Tibial nerve (tissue), 4 donors: ENCODE measurements at places on chromosomes 5 and 9. TPM values are rescaled to one million over a fixed set of nuclear protein-coding genes. Genes with fewer than 3 reads are reported as not detected.

GRCh38 chr5:143056339-143056704, 286.1 kb downstream of the ARHGAP26 start:
- H3K4me3 ChIP-seq: no peak overlapping the region
- DNase-seq: no peak
- no peaks in the 10 kb centered on the region for H3K4me1 ChIP-seq

DNA sequence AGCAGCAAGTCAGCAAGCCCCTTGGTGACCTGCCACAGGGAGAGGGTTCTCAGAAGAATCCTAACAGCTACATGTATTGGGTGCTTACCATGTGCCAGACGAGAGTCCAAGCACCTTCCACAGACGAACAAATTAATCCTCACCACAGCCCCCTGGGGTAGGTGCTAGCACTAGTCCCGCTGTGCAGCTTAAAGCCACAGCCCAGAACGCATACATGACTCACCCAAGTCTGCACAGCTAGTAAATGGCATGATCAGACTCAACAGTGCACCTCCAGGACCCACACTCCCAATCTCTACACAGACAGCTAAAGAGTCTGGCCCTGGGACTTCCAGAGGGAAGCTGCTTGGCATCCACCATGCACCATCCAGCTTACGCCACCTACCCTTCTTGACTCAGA, 111.5 kb downstream of the PAX5 start:
- no peak overlapping the region for H3K27ac ChIP-seq
- H3K36me3 ChIP-seq: no peaks in the 10 kb centered on the region
- H3K27me3 ChIP-seq: no peaks in the 10 kb centered on the region
- no peaks in the 10 kb centered on the region for H3K4me1 ChIP-seq
- no peak for DNase-seq

DNA sequence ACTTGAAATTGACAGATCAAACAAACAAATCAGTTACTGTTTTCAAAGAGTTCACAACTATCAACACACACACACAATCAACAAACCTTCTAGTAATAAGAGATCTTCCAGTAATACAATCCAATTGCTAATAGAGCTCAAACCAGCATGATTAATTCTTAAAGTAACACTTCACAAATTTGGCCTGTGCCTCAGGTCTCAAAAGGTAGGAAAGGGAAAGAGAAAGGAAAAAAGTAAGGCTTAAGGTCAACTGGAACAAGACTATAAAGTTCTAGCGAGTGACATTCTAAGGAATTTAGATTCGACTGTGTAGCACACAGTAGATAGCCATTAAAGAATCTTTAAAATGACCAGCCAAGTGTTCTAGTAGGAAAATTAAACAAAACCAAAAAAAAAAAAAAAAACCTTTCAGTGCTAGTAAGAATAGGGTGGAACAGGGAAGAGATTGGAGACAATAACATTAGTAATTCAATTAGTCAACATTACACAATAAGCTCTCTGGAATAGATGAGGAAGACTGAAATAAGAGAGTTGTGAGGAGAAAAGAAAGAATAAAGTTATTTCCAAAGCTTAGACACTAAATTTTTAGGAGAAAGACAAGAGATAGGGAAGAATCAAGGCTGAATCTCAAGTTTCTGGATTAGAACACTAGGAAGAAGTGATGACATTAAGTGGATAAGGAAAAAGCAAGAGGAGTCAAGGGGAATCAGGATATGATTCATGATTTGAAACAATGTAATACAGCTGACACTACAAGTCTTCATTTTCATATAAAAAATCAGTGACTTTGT, 86.1 kb downstream of the FBXL17 start:
- no peaks in the 10 kb centered on the region for H3K36me3 ChIP-seq
- no peak overlapping the region for H3K4me3 ChIP-seq
- H3K4me1 ChIP-seq: no peaks in the 10 kb centered on the region
- H3K27ac ChIP-seq: no peak overlapping the region
- no peaks in the 10 kb centered on the region for H3K27me3 ChIP-seq

DNA sequence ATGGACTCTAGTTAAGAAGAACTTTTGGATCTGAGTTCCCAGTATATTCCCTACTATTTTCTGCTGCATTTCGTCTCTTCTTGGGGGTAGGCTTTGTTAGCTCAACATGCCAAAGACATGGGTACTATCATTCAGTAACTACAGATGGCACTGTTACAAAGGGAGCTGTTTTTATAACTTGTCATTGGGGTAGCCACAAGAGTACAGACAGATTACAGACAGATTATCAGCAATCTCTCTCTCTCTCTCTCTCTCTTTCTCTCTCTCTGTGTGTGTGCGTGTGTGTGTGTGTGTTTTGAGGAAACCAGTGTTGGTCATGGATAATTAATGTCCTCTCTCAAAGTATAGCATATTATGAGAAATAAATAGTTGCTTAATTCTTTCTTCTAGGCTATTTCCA, 116.1 kb downstream of the WDR70 start:
- H3K36me3 ChIP-seq: no peaks in the 10 kb centered on the region
- DNase-seq: no peak
- no peak overlapping the region for H3K27ac ChIP-seq
- H3K27me3 ChIP-seq: no peaks in the 10 kb centered on the region
- no peak overlapping the region for H3K4me3 ChIP-seq
- no peaks in the 10 kb centered on the region for H3K4me1 ChIP-seq

- H3K36me3 ChIP-seq: peaks cover 38% of the 10 kb centered on the region
- H3K4me3 ChIP-seq: no peak overlapping the region
- H3K27ac ChIP-seq: no peak overlapping the region
- H3K4me1 ChIP-seq: no peaks in the 10 kb centered on the region
- no peaks in the 10 kb centered on the region for H3K27me3 ChIP-seq
- no peak for DNase-seq
These were observed 27.7 kb downstream of the HMGCR start for GRCh38 chr5:75364571-75365280.

- H3K4me3 ChIP-seq: no peak overlapping the region
- DNase-seq: no peak
- H3K36me3 ChIP-seq: peaks cover 93% of the 10 kb centered on the region
- H3K27me3 ChIP-seq: no peaks in the 10 kb centered on the region
These were observed 26.8 kb downstream of the ANP32B start for GRCh38 chr9:98009936-98010335.

DNA sequence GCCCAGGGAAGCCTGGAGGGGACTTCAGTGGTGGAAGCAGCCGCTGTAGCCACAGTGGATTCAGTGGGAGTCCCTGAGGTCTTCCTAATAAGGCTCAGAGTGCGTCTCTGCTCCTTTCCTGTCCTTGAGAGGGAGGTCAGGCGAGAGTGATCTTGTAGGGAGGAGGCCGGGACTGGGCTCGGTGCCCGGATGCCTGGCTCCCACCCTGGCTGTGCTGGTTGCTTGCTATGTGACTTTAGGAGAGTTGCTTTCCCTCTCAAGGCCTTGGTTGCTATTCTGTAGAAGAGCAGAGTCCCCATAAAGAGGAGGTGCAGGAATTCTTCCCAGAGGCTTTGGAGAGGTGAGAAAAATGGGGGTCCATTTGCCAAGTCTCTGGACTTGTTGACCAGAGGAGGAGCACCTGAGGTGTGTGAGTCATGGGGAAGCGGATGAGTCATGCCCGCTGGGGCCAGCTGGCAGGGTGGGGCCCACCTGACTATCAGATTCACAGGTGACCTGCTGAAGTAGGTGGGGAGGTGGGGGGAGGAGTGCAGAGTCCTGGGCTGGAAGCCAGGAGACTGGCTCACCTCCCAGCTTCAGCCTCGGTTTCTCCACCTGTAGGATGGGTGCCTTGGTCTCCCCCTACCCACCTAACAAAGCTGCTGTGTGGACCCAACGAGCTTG, 13.8 kb downstream of the GSN start:
- no peak overlapping the region for H3K4me3 ChIP-seq
- peak; percentile 64 for DNase-seq
- peak overlapping the region; percentile 98 for H3K27ac ChIP-seq
- H3K4me1 ChIP-seq: peaks cover 98% of the 10 kb centered on the region
- H3K36me3 ChIP-seq: no peaks in the 10 kb centered on the region
- H3K27me3 ChIP-seq: no peaks in the 10 kb centered on the region

GRCh38 chr9:118609355-118610044, 759.7 kb downstream of the BRINP1 start:
- H3K27me3 ChIP-seq: no peaks in the 10 kb centered on the region
- no peaks in the 10 kb centered on the region for H3K36me3 ChIP-seq
- no peaks in the 10 kb centered on the region for H3K4me1 ChIP-seq

- H3K4me1 ChIP-seq: peaks cover 33% of the 10 kb centered on the region
- no peaks in the 10 kb centered on the region for H3K27me3 ChIP-seq
- H3K27ac ChIP-seq: peak overlapping the region; percentile 77
- DNase-seq: no peak
- H3K36me3 ChIP-seq: peaks cover 8% of the 10 kb centered on the region
These were observed 755 bp downstream of the CDKN2B start for GRCh38 chr9:22008384-22008716.

DNA sequence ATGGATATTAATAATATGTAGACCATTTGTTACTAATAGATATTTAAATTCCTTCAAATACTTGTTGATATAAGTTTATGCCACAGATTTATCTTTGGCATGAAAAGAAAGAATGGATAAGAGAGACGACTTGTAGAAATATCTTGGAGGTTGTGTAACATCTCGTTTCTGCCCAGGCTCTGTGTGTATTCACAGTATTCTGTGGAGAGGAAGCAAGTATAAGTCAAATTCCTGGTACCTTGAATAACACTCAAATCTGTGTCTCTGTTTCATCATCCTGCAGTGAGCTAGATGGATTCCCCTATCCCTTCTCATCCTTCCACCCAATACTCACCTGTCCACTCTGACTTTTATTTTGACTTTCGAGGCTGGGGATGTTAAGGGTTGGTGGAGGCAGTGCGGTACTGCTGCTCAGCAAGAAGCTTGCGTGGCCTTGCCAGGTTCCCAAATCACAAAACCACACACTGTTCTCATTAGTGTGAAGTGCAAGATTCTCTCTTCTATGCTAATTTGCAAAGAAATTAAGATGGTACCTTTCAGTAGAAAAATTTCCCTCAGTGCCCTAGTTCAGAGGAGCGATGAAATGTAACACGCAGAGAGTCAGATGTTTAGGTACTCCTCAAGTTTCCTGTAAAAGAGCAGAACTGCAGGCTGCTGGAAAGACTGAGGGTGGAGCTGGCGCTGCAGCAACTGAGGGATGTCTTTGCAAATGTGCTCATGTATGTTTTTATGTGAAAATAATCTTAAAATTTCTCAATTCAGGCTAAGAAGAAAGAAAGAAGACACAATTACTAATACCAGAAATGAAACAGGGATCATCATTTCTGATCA, 42.6 kb upstream of the ANKRD18A start:
- no peaks in the 10 kb centered on the region for H3K4me1 ChIP-seq
- no peak for DNase-seq
- no peak overlapping the region for H3K4me3 ChIP-seq
- H3K36me3 ChIP-seq: no peaks in the 10 kb centered on the region
- H3K27me3 ChIP-seq: no peaks in the 10 kb centered on the region

The IL13 gene
- 0.44 TPM for total RNA-seq

The FYB1 gene
- total RNA-seq: 24.3 TPM

The SLC36A2 gene
- 7.8 TPM for total RNA-seq

The CYSRT1 gene
- total RNA-seq: not detected

The WHRN gene
- 3.7 TPM for total RNA-seq

The FBN2 gene
- 1.3 TPM for total RNA-seq

The GMCL2 gene
- total RNA-seq: not detected
